ENCODE measurements at places on chromosomes 2 and 18.

DNA sequence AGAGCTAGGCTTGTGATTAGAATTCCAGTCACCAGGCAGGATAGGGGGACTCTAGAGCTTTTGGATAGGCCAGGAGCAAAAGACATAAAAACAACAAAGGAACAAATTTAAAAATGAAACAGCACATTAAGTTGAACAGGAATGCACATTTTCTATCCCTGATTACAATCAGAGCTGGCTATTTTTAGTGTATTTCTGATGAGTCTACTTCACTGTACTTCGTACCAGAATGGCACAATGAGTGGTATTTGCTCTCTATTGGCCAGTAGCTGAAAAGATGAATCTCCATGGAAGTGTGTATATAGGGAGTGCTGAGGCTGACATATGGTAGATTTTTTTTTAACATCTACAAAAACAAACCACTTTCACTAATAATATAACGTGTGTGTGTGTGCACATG is 34.2 kb upstream of the LRRTM1 start:
- DNase-seq: no peak

- no peak for DNase-seq
These were observed 163.5 kb downstream of the MC4R start for GRCh38 chr18:60209042-60209441.

DNA sequence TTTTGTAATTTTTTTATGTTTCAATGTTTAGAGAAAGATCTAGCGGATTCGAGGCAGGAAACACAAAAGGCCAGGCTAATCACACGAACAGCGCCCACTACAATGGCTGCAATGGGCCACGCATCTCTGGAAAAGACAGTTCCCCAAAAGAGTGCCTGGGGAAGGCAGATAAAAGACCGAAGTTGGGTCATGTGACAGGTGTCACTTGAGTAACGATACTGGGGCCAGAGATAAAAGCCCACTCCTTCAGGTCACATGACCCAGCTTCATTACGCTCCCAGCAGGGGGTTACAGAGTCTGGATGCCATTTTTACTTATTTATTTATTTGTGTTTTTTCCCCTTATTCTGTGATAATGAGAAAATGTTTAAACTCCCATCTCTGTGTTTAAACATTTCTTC is 95.4 kb downstream of the CDK15 start:
- DNase-seq: no peak

DNA sequence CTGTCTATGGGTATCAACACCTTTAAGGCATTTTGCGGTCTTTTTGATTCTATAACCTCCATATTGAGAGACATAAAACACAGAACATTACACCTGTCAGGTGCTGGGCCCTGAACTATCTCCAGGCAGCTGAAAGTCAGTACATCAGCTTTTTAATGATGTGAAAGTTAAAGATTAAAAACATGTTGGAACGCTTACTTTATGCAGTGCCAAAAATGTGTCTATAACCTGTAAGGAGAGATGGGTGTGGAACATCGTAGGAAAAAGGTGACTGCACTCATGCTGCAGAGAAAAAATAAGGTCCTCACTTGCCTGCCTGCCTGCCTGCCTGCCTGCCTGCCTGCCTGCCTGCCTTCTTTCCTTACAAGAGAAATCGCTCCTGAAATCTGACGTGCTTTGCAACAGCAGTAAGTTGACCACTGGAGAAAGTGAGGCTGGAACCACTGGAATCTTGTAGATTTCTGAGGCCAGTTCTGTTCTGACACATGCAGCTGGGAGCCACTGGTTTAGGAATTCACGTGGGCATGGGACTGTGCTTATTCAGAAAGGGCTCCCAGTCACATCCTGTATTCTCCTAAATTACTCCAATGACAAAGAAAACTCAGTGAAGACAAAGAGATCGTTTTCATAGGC is 34.1 kb downstream of the BCL11A start:
- no peak for DNase-seq

- no peak for DNase-seq
These were observed 941 bp downstream of the ZAP70 start for GRCh38 chr2:97714084-97714949.
